ENCODE measurements at places on chromosomes 1 and 21.

GRCh38 chr1:107019166-107019565, 37.3 kb upstream of the PRMT6 start:
- DNase-seq, result no peak

DNA sequence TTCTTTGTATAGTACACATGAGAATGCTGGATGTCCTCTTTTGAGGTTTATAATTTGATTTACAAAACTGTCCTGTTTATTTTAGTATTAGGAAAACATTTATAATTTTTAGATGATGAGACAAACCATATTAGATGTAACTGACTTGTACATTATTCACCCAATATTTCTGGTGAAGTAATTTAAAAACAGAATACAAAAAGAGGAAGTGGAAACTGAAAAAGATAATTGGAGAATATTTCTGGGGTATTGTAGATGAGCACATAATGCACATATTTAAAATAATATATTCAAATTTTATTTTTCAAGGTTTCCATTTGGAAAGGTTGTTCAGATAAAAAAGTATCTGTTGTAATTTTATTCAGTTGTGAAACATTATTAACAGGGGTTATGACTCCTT, 40.7 kb downstream of the XPR1 start:
- DNase-seq, result no peak

DNA sequence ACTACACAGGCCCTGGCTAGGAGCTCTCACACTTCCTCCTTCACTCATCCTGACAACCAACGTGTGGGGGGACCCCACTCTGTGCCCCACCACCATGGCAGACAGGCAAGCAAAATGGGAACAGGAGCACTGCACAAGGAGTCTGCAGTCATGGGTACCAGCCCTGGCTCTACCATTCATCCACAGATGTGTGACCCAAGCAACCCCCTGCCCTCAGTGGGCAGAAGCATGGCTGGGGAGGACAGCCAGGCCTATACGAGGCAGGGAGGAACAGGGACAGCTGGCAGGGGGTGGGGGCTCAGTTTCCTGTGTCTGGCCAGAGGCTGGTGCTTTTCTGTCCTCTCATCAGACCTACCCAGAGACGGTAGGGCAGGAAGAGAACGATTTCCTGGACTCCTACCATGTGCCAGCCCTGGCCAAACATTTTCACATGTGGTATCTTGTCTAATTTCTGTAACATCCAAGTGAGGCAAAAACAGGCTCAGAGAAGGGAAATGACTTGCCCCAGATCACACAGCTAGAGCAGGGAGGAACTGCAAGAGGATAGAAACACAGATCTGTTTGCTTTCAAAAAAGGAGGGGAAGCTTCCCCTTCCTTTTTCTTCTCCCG, 178.0 kb downstream of the HIVEP3 start:
- DNase-seq, result no peak

GRCh38 chr1:54811739-54812655, 10.9 kb upstream of the TTC22 start:
- DNase-seq, result no peak

GRCh38 chr1:158286487-158286886, 3.2 kb upstream of the CD1C start:
- no peak for DNase-seq
